ENCODE measurements at places on chromosomes 5 and 9.

- DNase-seq = no peak
These were observed 36.4 kb upstream of the CCDC152 start for GRCh38 chr5:42720251-42720650.

- DNase-seq = no peak
These were observed 78.5 kb downstream of the ERCC6L2 start for GRCh38 chr9:95953986-95954385.

DNA sequence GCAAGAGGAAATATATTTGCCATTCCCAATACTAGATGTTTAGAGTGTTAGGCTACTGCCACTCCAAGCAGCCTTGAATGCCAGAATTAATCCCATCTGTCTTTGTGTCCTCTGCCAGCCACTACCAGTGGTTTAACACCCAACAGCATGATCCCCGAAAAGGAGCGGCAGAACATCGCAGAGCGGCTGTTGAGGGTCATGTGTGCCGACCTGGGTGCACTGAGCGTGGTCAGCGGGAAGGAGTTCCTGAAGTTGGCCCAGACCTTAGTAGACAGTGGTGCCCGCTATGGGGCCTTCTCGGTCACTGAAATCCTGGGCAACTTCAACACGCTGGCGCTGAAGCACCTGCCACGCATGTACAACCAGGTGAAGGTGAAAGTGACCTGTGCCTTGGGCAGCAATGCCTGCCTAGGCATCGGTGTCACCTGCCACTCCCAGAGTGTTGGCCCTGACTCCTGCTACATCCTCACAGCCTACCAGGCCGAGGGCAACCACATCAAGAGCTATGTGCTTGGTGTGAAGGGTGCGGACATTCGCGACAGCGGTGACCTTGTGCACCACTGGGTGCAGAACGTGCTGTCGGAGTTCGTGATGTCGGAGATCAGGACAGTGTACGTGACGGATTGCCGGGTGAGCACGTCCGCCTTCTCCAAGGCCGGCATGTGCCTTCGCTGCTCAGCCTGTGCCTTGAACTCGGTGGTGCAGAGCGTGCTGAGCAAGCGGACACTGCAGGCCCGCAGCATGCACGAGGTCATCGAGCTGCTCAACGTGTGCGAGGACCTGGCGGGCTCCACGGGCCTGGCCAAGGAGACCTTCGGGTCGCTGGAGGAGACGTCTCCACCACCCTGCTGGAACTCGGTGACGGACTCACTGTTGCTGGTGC is 29.3 kb downstream of the AMBP start:
- DNase-seq = no peak

DNA sequence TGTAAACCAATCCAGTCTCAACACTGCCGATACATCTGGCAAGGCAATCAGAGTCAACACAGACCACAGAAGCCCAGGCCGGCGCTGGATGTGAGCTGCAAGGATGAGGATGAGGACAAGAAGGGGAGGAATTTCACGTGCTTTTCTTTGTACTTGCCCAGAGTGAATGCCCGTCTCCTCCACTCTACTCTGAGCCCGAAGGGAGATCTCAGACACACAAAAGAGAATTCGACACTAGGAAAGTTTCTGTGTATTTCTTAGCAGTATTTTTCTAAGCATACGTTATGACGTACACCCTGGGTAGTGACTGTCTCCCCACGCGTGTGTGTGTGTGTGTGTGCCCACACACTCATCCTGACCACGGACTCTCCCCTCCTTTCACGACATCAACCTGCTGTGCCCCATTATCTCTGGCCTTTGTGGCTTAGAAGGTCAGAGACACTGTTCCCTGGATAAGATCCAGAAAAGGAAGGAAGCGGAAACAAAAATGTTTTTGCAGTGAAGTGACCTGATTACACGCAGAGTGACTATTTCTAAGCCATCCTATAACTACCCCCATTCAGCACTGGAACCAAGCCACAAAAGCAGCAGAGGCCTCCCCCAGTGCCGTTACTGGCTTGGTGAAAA is 227.3 kb upstream of the DAPK1 start:
- peak; percentile 48 for DNase-seq

DNA sequence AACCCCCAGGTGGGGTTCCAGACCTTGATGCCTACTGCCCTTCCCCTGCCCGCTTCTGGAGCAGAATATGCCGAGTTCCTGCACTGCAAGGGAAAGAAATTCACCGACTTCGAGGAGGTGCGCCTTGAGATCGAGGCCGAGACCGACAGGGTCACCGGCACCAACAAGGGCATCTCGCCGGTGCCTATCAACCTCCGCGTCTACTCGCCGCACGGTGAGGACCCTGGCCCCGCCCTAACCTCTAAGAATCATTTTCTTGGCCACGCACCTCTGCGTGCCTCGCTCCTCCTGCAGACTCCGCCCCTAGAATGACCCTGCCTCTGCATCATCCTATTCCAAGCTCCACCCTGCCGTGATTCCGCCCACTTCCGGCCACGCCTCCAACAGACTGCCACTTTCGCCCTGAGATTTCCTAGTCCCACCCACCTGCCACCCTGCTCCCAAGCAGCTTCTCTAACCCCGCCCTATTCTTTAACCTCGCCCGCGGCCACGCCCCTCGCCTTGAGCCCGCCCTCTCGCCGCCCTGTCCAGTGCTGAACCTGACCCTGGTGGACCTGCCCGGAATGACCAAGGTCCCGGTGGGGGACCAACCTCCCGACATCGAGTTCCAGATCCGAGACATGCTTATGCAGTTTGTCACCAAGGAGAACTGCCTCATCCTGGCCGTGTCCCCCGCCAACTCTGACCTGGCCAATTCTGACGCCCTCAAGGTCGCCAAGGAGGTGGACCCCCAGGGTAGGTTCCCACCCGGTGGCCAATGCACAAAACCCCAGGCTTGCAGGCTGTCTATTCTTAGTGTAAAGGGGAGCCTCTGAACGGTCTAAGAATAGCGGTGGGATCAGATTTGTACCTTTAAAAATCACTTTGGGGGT is 15.6 kb downstream of the DNM1 start:
- no peak for DNase-seq
